Right lobe of liver (tissue), 6 donors: ENCODE measurements at places on chromosomes 5 and 9. TPM values are rescaled to one million over a fixed set of nuclear protein-coding genes. Genes with fewer than 3 reads are reported as not detected.
A peak's percentile ranks its signal among the peaks of the same experiment; 100 is the strongest.

DNA sequence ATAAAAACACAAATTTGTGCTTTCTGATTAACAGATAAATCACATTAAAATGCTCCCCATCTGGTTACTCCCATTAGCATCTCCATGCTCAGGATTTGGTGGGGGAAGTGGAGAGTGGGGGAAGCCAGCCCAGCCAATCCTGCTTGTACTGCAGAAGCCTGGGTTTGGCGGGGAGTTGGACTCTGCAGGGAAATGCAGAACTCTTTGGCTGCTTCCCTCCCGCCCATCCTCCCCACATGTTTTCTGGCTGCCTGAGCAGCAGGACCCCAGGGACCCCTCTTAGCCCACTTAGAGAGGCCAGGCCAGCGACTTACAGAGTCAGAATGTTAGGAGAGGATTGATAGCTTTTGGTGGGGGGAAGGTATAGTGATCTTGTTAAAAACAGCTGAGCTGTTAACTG lies 59.5 kb upstream of the FOXI1 start:
- H3K4me3 ChIP-seq, result no peak overlapping the region
- H3K4me1 ChIP-seq, result no peaks in the 10 kb centered on the region
- H3K27me3 ChIP-seq, result no peaks in the 10 kb centered on the region
- H3K36me3 ChIP-seq, result no peaks in the 10 kb centered on the region
- H3K27ac ChIP-seq, result no peak overlapping the region

The PAEP gene
- total RNA-seq, result not detected

- H3K36me3 ChIP-seq, result no peaks in the 10 kb centered on the region
- H3K27me3 ChIP-seq, result no peaks in the 10 kb centered on the region
- no peak overlapping the region for H3K27ac ChIP-seq
- H3K4me1 ChIP-seq, result no peaks in the 10 kb centered on the region
- no peak for DNase-seq
These were observed 754.3 kb upstream of the GRAMD2B start for GRCh38 chr5:125668884-125669283.

DNA sequence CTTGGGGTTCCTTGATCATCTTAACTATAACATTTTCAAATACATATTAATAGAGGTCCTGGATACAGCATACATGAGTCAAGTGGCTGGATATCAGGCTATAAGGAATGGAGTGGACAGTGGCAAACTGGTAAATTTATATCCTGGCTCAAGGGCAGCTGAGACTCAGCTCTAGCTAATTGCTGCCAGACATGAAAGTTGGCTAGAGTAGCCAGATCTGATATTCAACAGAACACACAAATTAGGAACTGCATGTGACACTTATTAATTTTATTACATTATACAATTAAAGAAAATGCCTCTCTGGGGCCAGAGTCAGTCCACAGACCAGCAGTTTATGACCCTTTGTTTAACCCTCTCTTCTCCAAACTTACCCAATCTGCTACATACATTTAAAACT lies 206.5 kb downstream of the KCTD16 start:
- no peak overlapping the region for H3K4me3 ChIP-seq
- no peak for DNase-seq
- H3K27me3 ChIP-seq, result no peaks in the 10 kb centered on the region
- H3K36me3 ChIP-seq, result no peaks in the 10 kb centered on the region

The CDH9 gene
- total RNA-seq, result not detected

DNA sequence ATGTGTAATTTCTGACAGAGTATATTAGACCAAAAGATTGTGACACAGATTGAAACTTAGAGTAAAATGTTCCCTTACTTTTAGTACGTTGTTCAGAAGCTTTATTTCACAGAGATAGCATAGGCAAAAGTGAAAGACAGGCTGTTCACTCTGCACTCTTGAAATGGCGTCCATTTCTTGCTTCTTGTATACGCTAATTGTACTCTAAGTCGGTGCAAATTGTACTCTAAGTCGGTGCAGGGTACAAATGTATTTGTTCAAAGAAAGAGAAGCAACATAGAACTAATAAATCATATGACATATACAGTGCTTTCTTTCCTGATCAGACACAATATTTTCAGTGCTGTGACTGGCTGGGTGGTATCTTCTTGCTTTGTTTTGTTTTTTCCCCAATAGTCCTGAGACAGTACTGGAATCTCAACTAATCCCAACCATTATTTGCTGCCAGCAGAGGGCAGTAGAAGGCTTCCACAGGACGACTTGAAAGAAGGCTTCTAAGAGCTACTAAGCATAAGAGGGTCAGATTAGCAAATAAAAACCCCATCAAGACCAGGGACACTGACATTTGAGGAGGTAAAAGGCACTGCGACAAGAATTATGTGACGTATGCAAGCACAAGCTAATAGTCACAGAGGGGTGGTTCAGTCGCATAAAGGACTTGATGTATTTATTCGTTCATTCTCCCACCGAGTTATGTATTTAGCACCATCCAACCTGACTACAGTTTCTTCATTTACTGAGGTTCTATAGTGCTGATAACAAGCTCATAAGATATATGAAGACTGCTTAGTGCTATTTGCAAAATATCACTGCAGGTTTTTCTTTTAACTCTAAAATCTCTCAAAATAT lies 831.8 kb downstream of the TAF11L14 start:
- no peaks in the 10 kb centered on the region for H3K36me3 ChIP-seq
- DNase-seq, result peak; percentile 49
- no peaks in the 10 kb centered on the region for H3K27me3 ChIP-seq
- H3K27ac ChIP-seq, result no peak overlapping the region

The DOLPP1 gene
- 14.8 TPM for total RNA-seq

The IFNA2 gene
- total RNA-seq, result not detected
